Heart left ventricle (tissue), 16 donors: ENCODE measurements at places on chromosomes 2 and 18. TPM values are rescaled to one million over a fixed set of nuclear protein-coding genes. Genes with fewer than 3 reads are reported as not detected.

DNA sequence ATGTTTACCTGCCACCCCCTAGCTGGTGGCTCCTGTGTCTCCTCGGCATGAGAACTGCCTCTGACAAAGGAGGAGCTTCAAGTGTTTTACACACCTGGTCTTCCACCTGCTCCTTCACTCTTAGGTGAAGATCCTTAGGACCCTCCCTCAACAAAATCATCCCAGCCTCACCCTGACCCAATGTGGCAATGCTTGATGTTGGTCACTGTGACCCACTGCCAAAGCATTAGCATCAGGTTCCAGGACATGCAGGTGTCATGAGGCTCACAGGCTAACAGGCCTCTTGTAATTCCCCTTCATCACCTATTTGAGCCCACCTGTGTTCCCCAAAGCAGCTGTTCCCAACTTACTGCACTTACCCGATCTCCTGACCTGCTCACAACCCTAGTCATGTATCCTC lies 9.8 kb downstream of the FZD5 start:
- DNase-seq, result no peak
- H3K4me3 ChIP-seq, result no peak overlapping the region
- H3K27me3 ChIP-seq, result no peaks in the 10 kb centered on the region
- no peak overlapping the region for H3K27ac ChIP-seq

CLHC1 gene
- 5.6 TPM for total RNA-seq

SETBP1 gene
- 5.5 TPM for total RNA-seq

- H3K4me3 ChIP-seq, result no peak overlapping the region
- H3K4me1 ChIP-seq, result no peaks in the 10 kb centered on the region
- peak; percentile 41 for DNase-seq
- no peaks in the 10 kb centered on the region for H3K27me3 ChIP-seq
Measured at GRCh38 chr2:239822146-239822831, 202.9 kb downstream of the NDUFA10 start.

DNA sequence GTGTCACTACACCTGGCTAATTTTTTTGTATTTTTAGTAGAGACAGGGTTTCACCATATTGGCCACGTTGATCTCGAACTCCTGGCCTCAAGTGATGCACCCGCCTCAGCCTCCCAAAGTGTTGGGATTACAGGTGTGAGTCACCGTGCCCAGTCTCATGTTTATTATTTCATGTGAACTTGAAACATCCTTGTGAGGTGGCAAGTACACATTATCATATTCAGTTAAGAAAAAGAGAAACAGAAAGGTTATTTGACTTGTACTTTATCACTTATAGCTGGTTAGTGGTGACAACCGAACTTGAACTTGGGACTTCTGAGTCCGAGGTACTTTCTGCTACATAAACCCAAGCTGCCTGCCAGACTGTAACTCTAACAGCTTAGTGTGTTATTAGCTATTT lies 24.4 kb downstream of the ABHD3 start:
- no peak overlapping the region for H3K4me3 ChIP-seq
- H3K27ac ChIP-seq, result no peak overlapping the region
- H3K4me1 ChIP-seq, result peaks cover 8% of the 10 kb centered on the region
- no peaks in the 10 kb centered on the region for H3K36me3 ChIP-seq
- DNase-seq, result no peak
- H3K27me3 ChIP-seq, result no peaks in the 10 kb centered on the region

PRKAG3 gene
- total RNA-seq, result not detected

GULP1 gene
- 6.0 TPM for total RNA-seq

DNA sequence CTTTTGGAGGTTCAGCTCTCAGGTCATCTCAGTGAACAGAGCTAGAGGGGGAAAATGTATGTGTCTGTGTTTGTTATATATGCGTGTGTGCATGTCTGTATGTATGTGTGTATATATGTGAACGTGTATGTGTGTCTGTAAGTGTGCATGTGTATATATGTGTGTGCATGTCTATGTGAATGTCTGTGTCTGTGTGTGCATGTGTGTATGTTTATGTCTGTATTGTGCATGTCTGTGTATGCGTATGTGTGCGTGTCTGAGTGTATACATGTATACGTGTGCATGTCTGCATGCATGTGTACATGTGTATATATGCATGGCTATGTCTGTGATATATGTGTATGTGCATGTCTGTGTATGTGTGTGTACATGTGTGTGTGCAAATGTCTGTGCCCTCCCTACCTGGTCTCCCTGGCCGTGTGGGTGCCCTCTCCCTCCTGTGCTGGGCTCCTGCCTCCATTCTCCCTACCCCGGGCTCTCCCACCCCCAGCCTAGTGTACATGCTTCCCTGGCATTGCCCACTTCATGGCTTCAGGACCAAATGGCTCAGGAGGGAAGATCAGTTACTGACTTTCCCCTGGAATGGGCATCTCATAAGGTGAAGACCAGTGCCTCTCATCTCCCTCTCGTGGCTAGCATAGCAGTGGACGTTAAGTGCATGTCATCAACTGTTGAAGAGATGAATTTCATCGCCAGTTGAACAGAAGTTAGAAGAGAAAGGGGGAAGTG lies 49.9 kb downstream of the TRAF3IP1 start:
- no peak overlapping the region for H3K27ac ChIP-seq
- no peak for DNase-seq
- no peaks in the 10 kb centered on the region for H3K4me1 ChIP-seq
- H3K27me3 ChIP-seq, result no peaks in the 10 kb centered on the region
- H3K4me3 ChIP-seq, result no peak overlapping the region

CABLES1 gene
- total RNA-seq, result 2.3 TPM

MATN3 gene
- 0.19 TPM for total RNA-seq

UGT1A8 gene
- not detected for total RNA-seq

DNA sequence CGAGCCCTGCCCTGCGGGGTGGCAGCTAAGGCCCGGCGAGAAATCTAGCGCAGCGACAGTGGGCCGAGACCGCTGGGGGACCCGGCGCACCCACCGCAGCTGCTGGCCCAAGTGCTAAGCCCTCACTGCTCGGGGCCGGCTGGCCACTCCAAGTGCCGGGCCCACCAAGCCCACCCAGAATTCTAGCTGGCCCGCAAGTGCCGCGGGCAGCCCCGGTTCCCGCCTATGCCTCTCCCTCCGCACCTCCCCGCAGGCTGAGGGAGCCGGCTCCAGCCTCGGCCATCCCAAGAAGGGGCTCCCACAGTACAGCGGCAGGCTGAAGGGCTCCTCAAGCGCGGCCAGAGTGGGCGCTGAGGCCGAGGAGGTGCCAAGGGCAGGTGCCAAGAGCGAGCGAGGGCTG lies 55.2 kb upstream of the RND3 start:
- no peaks in the 10 kb centered on the region for H3K27me3 ChIP-seq
- H3K4me3 ChIP-seq, result no peak overlapping the region
- H3K36me3 ChIP-seq, result no peaks in the 10 kb centered on the region
- no peak for DNase-seq
- no peaks in the 10 kb centered on the region for H3K4me1 ChIP-seq
- no peak overlapping the region for H3K27ac ChIP-seq

- no peak for DNase-seq
- H3K4me3 ChIP-seq, result no peak overlapping the region
- H3K27me3 ChIP-seq, result no peaks in the 10 kb centered on the region
- H3K4me1 ChIP-seq, result no peaks in the 10 kb centered on the region
- H3K27ac ChIP-seq, result no peak overlapping the region
Measured at GRCh38 chr2:209570194-209570593, 146.3 kb downstream of the MAP2 start.

GKN2 gene
- total RNA-seq, result not detected

DNA sequence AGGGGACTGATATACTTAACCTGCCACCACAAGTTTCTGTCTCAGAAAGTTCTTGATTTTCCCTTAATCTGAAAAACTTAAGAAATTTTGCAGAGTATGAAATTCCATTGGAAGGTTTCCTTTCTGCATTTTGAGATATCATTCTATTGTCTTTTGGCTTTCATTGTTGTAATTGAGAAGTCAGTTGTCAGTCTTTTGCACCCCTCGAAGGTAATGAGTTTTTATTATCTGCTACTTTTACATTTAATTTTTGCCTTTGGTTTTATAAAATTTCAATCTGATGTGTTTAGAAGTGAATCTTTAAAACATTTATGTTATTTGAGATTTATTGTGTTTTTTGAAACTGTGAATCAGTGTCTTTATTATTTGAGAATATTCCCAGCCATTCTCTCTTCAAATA lies 4.8 kb upstream of the IL36A start:
- H3K27ac ChIP-seq, result no peak overlapping the region
- no peak overlapping the region for H3K4me3 ChIP-seq
- no peaks in the 10 kb centered on the region for H3K36me3 ChIP-seq

ARHGEF33 gene
- 0.22 TPM for total RNA-seq

DNA sequence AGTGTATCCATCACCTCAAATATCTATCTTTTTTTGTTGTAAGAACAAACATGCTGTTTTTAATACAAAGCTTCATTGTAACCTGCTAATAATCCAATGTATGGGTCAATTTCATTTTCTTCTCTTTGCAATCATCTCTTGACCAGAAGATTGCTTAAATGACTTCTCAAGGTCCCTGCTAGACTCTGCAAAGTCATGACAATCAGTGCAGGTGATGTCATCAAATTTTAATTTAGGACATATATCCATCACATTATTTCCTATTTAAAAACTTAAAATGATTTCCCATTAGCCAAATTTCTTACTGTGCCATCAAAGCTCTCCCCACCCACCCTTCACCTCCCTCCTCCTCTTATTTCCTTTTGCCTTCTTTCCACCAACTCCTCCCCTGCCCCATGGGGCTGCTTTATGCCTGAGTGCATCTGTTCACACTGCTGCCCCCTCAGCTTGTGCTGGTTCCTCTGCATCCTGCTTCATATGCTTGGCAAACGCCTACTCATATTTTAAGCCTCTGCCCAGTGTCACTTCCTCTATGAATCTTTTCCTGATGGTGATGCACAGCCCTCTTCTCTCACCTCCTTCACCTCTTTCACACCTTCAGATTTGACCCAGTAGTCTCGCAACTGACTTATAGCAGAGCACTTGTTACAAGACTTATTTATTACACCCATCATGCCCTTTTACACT lies 20.3 kb downstream of the PLEK start:
- DNase-seq, result no peak
- no peaks in the 10 kb centered on the region for H3K36me3 ChIP-seq
- H3K27ac ChIP-seq, result no peak overlapping the region
- H3K4me3 ChIP-seq, result no peak overlapping the region

DNA sequence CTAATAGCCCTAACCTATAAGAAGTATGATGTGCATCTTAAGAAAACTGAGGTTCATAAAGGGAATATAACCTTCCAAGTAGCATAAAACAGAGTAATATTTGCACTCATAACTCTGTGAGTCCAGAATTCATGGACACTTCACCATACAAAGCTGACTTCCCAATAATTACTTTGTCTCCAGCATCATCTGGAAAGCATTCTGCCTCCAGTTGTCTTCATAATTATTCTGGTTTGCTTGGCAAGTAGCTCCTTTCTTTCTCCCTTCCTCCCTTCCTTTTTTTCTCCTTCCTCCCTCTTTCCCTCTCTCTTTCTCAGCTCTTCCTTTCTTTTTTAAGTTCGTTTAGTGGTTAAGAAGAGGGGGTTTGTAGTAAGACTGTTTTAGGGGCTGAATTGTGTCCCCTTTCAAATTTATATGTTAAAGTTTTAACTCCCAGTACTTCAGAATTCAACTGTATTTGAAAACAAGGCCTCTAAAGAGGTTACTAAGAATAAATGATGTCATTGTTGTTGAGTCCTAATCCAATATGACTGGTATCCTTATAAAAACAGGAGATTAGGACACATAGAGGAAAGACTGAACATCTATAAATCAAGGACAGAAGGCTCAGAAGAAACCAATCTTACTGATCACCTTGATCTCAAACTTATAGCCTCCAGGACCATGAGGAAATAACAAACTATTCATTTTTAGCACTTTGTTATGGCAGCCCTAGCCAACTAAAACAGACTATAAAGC lies 28.9 kb downstream of the TFPI start:
- H3K36me3 ChIP-seq, result peaks cover 9% of the 10 kb centered on the region
- no peak overlapping the region for H3K4me3 ChIP-seq
- H3K27ac ChIP-seq, result peak overlapping the region; percentile 44
- H3K4me1 ChIP-seq, result no peaks in the 10 kb centered on the region

DNA sequence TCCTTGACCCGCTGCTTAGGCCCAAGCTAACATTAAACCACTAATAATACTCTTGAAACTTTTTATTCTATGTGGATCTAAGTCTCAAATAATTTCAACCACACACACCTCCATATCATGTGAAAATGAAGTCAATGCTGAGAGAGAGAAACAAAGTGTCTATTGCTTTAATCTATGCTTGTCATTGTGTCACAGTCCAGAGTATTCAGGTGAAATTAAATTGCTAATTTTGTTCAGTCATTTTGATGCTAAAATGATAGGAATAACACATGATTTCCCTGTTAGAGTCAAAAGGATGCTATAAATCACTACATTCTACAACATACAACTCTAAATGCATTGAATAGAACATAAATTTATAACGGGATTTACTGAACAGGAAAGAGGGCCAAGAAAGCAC lies 195.4 kb downstream of the ERBB4 start:
- H3K4me3 ChIP-seq, result no peak overlapping the region
- no peaks in the 10 kb centered on the region for H3K27me3 ChIP-seq
- no peaks in the 10 kb centered on the region for H3K36me3 ChIP-seq
- no peaks in the 10 kb centered on the region for H3K4me1 ChIP-seq
- H3K27ac ChIP-seq, result no peak overlapping the region

- H3K27me3 ChIP-seq, result no peaks in the 10 kb centered on the region
- H3K4me3 ChIP-seq, result no peak overlapping the region
- no peaks in the 10 kb centered on the region for H3K36me3 ChIP-seq
- DNase-seq, result no peak
Measured at GRCh38 chr18:32242395-32242794, 52.6 kb downstream of the MEP1B start.

- no peaks in the 10 kb centered on the region for H3K36me3 ChIP-seq
- H3K27me3 ChIP-seq, result no peaks in the 10 kb centered on the region
Measured at GRCh38 chr2:45782986-45783385, 131.5 kb downstream of the PRKCE start.

DNA sequence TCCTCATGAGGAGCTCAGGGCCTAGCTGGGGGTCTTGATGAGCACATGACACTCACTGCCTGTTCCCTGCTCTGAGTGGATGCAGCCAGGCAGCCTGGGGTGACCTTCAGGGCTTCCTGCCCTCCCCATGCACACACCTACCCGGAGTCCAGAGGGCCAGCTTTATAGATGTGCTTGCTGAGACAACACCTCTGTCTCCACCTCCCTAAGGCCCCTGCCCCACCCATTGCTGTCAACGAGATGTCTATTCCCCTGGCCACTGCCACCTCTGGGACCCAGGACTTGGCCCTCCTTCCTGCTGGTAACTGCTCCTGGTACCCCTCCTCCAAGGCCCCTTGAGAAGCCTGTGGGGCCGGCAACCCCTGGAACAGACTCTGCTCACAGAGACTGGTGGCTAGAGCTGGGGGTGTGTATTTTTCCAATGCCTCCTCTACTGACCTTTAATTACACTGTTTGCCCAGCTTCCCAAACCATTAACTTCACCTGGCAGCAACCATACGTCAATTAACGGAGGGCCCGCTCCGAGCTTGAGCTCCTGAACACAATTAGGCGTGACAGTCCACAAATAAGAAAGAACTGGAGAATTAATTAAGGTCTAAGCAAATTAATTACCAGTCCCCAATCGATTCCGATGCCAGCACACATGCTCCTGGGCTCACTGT lies 66.3 kb downstream of the EMX1 start:
- H3K4me1 ChIP-seq, result peaks cover 37% of the 10 kb centered on the region
- DNase-seq, result peak; percentile 52
- no peaks in the 10 kb centered on the region for H3K36me3 ChIP-seq
- no peak overlapping the region for H3K4me3 ChIP-seq
- H3K27me3 ChIP-seq, result no peaks in the 10 kb centered on the region

NTSR2 gene
- not detected for total RNA-seq

- H3K4me1 ChIP-seq, result no peaks in the 10 kb centered on the region
- no peak overlapping the region for H3K4me3 ChIP-seq
Measured at GRCh38 chr2:49175831-49176230, 21.5 kb upstream of the FSHR start.
